ENCODE measurements at places on chromosomes 11 and 22.

GRCh38 chr22:28021116-28021997 is 102.3 kb upstream of the PITPNB start:
- DNase-seq = no peak

- no peak for DNase-seq
Measured at GRCh38 chr11:64185175-64185692, 737 bp upstream of the STIP1 start.

DNA sequence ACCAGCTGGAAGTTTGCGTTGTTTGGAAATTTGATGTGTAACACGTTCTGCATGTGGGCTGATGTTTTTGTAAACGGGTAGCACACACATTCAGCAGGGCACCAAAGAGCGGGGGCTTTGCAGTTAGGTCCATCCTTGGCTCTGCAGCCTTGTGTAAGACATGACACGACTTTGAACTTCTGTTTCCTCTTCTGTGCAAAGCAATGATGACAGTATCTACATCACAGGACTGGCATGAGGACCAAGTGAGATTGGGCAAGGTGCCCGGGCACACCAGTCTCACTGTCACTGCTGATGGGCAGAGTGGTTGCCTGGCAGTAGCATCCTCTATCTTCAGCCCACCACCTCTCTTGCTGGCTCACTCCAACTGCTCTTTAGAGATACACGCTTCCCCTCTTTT is 3.3 kb downstream of the TCN2 start:
- DNase-seq = no peak

- DNase-seq = no peak
Measured at GRCh38 chr22:28773461-28773867, 969 bp downstream of the CCDC117 start.

DNA sequence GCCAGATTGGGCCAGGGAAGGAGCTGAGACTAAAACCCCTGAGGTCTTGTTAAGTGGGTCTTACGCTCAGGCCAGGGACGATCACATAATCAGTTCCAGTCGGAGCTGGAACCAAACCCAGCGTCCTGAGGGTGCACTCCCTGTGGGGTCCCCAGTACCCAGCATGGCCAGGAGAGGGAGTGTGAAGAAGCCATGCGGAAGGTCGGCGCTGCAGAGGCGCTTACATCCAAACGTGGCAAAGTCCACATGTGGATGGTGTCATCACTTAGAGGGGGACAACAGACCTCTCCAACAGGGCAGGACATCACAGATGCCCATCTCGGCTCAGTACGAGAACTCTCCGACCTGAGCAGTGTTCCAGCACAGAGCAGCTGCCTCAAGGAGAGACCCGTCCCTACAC is 8.3 kb downstream of the ATP5MGL start:
- DNase-seq = no peak

GRCh38 chr11:134857035-134857434 is 445.0 kb upstream of the B3GAT1 start:
- no peak for DNase-seq

- no peak for DNase-seq
Measured at GRCh38 chr11:127308291-127308690, 307.7 kb upstream of the KIRREL3 start.

DNA sequence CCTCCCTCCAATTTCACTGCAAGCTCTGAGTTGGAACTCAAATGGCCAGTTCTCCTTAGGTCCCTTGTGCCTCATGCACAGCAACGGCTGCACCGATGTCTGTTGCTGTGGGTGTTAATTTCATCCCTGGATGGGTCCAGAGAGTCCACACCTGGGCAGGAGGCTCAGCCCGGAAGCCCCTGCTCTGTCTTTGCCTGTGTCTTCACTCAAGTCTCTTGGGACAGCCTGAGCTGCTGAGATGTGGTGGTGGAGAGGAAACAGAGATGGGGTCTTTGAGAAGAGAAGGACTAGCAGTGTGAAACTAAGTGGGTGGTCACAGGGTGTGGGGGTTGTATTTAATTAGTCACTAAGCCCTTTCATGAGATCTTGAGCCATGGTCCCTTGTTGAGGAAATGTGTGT is 109.3 kb downstream of the NECTIN1 start:
- no peak for DNase-seq

DNA sequence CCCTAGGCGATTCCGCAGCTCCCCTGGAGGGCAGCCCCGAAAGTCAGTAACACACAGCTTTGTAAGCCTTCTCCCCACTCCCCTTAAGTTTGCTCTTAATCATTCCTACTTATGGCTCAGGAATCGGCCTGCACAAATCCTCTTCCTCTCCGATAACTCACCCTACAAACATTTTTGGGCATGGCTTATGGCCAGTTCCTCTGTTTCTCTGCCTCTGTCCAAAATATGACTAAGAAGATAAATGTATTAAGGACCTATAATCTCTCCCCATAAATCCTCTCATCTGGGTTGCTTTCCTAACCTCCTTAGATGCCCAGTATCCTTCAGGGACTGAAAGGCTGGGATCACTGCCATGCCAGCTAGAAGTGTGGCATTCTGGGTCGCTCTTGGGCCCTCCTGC is 41.0 kb downstream of the PAMR1 start:
- no peak for DNase-seq

DNA sequence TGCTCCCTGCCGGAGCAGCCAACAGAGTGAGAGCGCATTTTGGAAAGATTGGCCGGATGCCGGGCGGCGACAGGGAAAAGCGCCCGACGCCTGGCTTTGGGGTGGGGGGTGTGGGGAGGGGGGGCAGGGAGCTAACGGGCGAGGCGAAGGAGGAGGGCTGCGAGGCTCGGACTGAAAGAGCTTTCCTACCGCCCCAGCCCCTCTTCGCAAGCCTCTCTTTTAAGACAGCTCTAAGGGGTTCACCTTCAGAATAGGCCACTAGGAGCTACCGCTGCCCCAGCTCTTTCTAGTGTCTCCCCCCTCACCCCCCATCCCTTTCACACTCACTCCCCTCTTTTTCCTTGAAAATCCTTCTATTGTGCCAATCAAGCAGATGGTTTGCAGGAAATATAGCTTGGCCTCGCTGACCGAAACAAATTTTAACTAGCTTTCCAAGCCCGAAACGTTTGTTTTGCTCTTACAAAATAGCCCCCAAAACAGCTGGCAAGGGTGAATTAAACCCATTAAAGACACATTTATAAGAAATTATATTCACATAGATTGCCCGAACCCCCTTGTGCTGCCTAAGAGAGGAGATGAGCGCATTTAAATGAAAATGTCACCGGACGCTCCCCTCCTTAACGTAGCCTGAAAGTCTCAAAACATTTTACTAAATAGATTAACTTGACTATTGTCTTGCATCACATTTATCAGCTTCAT is 3.7 kb upstream of the DBX1 start:
- DNase-seq = no peak
